Activated T-cell treated with anti-CD3 and anti-CD28 coated beads, Interleukin-2, amount 50 U/mL, for 1 hour (primary cell): ENCODE measurements at places on chromosomes 7 and 10.

DNA sequence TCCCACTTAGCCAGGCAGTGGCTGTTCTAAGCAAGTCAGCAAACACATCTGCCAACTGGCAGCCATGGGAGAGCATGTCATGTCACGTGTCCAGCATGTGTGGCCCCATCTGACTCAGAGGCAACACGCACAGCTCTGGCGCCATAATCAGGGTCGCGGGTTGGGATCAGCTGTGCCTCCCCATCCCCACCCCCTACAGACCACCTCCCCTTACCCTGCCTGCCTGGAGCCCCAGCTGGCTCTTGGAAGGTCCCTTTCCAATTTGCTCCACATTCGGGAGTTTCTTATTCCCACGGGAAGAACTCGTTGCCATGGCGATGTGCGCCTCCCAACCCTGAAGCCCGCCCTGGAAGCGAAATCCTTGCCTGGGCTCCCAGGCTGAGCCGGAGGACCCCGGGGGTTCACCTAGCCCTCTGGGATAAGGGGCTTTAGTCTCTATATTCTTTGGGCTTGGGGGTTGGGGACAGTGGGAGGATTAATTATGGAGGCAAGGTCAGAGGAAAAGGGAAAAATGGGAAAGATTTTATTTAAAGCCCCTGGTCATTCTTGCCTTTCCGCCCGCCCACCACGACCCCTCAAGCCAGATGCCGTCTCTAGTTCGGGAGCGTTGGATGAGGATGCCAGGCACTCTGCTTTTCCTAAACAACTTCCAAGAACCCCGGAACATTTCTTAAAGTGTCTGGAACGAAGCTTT is 283.7 kb downstream of the ZEB1 start:
- no peak for DNase-seq

DNA sequence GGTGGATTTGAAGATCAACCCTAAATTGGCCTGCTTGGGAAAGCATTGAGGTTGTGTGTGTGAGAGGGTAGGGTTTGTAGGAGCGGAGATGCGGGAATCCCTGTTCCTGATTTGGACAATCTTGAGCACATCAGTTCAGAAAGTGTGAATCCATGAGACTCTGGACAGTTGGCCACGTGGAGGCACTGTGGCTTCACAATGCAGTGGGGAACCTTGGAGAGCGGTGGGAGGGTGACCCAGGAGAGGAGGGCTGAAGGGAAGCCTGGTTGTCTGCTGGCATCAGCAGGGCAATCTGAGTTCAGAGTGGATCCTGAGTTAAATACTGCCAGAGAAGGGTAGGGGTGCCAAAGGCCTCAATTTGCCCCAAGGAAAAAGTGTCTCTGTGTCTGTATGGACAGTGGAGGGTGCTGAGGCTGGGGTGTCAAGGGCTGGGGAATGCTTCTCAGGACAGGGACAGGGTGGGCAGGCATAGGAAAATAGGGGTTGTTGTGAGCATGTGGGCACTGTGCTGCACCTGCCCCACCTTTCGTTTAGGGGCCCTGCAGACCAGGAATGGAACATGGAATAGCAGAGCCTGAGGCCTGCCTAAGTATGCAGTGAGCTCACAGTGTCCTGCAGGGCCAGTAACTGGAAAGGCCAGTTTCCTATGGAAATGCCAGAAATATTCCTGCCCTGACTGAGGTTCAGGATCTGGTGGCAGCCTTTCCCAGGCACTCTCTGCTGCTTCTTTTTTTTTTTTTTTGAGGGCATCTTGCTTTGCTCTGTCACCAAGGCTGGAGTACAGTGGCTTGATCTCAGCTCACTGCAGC is 162.9 kb upstream of the PRSS58 start:
- no peak for DNase-seq

DNA sequence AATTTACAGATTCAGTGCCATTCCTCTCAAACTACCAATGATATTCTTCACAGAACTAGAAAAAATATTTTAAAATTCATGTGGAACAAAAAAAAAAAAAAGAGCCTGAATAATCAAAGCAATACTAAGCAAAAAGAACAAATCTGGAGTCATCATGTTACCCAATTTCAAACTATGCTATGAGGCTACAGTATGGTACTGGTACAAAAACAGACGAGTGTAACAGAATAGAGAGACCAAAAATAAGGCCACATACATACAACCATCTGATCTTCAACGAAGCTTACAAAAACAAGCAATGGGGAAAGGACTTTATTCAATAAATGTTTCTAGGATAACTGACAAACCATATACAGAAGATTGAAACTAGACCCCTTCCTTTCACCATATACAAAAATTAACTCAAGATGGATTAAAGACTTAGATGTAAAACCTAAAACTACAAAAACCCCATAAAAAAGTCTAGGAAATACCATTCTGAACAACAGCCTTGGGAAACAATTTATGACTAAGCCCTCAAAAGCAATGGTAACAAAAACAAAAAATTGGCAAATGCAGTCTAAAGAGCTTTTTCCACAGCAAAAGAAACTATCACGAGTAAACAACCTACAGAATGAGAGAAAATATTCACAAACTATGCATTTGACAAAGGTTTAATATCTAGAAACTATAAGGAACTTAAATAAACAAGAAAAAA is 207.7 kb downstream of the PTN start:
- no peak for DNase-seq

GRCh38 chr10:13315361-13315760 is 15.5 kb upstream of the PHYH start:
- no peak for DNase-seq

- DNase-seq, result no peak
Measured at GRCh38 chr10:89646889-89647657, 2.0 kb upstream of the PANK1 start.

- no peak for DNase-seq
Measured at GRCh38 chr10:93938140-93938539, 44.4 kb downstream of the SLC35G1 start.

DNA sequence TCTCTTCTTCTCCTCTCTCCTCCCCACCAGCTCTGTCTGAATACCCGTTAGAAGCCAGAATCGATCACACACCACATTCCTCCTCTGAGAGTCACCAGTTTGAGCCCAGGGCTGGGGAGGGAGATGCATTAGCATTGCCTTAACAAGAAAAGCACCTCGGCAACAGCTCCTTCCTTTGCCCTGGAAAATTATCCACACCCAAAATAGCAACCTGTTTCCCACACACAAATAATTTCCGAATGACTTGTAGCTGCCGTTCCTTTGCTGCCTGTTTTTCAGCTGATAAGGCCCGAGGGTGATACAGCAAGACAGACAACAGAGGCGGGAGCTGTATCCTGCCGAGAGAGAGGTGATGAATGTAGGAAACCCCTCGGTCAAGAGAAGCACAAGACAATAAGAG is 91.3 kb downstream of the CPXM2 start:
- DNase-seq, result no peak

DNA sequence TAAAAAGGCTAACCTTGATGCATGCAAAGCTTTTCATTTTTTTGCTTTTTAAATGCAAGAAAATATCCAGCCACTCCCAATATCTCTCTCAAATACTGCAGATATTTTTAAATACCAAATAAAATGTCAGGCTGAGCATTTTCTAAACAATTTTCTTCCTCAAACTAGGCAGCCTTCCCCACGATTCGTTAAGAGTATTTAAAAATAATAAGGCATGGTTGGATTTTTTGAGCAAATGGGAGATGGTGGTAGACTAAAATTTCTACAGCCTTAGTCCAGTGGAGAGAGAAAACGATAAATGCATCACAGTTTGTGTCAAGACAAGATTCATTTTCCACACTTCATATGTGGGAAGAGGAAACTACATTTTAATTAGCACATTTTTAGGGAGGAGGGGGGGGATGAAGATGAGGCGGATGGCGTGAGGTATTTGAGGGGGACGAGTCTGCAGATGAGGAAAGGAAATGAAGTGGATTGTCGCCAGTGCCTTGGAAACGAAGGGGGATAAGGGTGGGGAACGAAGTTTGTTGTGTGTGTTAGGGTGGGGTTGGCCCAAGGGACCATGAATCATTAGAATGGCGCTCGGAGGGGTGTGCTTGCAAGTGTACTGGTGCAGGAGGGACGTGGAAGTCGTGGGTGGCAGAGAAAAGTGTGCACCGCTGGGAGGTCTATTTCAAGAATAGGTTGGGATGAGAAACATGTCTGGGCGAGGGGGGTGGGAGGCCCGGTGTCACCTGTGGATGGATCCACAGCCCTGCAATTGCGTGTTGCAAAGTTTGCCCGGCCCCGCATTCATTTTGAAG is 1.2 kb upstream of the ADD3 start:
- DNase-seq, result no peak

GRCh38 chr7:159036916-159037605 is 107.6 kb downstream of the VIPR2 start:
- no peak for DNase-seq

- no peak for DNase-seq
Measured at GRCh38 chr7:81501220-81501619, 268.6 kb downstream of the HGF start.

DNA sequence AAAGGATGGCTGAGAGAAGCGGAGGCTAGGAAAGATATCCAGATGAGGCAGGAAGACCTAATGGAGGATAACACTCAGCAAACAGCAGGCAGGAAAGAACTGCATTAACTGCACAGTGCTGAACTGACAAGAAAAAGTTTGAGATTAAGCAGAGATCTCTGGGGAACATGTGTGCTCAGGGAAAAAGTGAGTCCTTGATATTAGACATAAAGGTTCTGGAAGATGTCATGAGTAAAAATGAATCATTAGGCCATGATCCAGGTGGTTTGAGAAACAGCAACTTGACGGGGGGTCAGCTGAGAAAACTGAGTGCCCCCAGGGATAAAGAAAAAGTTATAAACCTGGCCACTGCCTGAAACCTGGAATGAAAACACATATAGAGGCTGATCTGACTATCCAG is 27.3 kb upstream of the ANK3 start:
- no peak for DNase-seq

- no peak for DNase-seq
Measured at GRCh38 chr7:265998-266850, 23.7 kb upstream of the FOXL3 start.

DNA sequence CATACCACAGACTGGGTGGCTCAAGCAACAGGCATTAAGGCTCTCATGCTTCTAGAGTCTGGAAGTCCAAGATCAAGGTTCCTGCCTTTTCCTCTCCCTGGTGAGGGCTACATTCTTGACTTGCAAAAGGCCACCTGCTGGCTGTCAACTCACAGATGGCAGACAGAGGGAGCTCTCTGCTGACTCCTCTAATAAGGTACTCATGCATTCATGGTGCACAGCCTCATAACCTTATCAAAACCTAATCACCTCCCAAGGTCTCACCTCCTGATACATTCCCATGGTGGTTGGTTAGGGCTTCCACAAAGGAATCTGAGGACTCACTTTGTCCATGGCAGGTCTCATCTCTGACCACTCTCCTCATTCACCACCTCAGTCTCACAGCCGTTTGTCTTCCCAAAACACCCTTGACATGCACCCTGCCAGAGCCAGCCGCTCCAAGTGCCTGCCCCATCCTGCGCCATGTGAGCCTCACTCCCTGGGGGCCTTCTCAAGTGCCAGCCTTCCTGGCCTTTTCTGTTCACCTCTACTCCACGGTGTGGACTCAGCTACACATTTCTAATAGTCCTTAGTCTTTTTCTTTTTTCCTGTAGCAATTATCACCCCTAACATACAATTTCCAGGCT is 400.3 kb upstream of the ADARB2 start:
- no peak for DNase-seq

DNA sequence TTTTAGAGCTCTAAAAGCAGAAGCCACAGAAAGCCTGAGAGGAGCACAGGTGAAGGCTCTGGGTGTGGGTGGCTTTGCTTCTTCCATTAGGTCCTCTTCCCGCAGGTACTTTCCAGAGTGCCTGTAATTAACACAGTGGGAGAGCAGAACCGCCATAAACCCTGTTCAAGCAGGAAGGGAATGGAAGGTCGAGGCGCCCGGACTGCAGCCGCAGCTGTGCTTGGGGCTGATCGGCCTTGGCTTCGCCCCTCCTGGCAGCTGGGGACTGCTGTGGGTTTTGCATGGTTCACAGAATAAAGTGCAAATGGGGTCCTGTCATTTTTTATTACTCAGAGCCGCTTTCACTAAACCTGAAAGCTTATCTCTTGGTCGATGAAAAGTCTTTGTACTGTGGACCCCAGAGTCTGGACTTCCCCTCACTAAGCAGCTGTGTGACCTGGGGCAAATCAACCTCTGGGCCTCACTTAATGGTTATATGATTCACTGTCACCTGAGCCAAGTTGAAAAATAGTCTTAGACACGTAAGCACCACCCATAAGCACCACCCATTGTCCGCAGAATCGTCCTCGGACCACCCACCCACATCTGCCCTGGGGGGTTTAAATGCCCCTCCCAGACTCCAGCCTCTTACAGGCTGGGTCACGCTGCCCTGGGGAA is 100.9 kb downstream of the XRCC2 start:
- no peak for DNase-seq

DNA sequence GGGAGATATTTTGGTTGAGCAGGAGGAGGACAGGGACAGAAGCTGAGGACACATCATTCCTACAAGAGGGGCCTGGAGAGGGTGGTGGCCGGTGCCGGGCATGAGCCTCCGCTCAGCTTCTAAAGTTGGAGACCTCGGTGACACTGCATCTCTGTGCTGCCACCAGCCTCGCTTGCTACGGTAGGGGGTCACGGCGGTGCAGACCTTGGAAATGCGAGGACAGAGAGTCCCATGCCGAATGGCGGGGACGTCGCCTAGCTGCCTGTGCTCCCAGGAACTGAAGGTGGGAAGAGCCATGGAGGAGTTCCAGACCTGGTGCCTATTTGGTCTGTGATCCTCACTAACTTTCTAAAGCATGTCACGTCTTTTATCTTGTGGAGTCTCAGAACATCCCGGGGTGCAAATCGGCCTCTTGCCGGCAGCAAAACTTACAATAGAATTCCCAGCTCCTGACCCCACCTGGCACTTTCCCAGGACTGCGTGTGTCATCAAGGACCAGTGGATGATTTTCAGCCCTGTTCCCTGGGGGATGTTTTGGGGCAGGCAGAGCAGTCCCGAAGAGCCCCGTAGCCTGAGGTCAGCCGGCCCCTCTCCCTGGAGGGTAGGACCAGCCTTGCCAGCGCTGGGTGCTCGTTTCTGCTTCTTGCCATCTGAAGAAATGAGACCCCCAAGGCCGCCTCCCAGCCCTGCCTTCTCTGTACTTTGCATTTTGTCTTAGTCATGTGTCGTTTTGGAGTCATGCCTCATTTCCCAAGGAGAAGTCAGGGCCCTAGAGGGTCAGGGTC is 205.8 kb upstream of the SHH start:
- no peak for DNase-seq
